ENCODE measurements at places on chromosomes 5 and 9. TPM values are rescaled to one million over a fixed set of nuclear protein-coding genes. Genes with fewer than 3 reads are reported as not detected.

DNA sequence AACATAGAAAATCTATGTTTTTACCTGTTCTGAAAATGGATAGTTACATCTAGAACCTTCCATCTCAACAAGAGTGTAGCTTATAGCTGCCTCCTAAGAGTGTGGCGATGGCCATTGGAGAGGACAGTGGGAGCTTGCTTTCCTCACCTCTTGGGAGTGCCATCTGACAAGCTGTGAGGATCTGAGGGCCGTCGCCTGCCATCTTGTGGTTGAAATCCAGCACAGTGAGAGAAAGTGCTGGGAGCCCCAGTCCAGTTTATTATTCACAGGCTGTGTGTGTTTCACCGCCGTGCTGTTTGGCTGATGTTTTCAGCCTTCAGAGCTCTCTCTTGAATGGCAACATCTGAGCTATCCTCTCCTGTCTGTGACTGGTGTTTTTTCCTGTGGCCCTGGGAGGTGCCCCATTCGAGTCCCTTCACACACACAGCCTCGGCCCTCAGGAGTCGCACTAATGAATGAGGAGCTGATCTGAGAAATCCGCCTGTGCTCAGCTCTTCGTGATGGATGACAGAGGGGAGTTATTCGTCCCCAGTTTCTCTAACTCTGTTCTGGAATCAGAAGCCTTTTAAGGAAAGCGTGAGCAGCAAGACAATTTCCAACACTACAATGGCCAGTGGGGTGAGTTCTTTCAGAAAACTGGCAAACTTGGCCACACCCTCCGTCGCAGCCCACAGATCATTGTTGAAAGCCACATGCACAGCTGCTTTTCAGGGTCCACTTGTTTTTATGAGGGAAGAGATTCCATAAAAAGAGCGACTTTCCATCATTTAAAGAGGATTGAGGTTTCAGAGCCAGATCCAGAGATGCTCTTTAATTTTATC is 170.3 kb downstream of the PDZD2 start:
- peak; percentile 85 for DNase-seq

Gene LAMC3
- 1.9 TPM for polyA plus RNA-seq

Gene ROR2
- polyA plus RNA-seq, result 2.1 TPM

DNA sequence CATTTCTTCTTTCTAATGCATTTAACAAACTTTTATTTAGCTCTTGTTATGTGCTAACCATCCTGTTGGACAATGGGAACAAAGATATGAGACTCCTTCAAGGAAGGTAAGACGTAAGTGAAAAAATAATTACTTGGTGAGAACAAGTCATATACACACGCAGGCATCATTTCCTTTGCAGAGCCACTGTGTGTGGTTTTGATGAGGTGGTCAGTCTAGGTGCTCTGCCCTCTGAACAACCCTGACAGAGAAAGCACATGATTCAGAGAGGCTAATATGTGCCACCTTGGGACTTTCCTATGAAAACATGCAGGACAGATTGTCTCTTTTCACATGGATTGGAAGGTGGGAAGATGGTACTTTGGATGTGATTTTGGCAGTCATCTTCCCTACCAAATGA is 1162.5 kb upstream of the DMAC1 start:
- DNase-seq, result no peak

Gene SVEP1
- 32.3 TPM for polyA plus RNA-seq

DNA sequence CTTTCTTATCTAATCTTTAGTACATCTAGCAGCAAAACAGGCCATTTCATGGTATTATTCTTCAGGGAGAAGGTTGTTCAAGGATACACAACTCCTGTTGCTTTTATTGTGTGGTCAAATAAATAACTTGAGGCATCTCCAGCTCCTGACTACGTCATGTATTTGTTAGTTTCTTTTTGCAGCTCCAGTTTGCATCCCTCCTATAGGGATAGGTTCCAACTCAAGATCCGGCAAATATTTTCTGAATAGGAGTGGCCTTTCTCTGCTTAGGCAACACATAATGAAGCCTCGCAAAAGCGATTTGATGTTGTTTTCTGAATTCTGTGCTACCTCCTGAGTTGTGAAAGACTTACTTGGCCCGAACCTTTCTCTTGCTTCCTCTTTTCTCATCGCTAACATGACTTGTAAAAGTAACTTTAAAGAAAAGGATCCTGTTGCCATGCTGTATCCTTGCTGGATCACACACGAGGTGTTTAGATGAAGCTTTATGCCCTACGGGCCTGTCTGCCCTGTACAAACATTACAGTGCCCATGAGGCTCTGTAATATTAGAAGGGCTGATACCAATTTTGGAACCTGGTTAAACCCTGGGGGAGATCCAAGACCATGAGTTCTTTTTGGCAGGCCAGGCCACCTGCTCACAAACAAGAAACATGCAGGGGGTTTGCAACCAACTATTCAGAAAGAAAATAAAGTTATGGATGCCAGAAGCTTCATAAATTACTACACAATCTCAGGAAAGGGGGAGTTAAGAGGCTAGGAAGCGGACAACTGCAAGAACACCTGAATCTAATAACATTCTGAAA is 149.8 kb upstream of the FGF10 start:
- DNase-seq, result peak; percentile 49

DNA sequence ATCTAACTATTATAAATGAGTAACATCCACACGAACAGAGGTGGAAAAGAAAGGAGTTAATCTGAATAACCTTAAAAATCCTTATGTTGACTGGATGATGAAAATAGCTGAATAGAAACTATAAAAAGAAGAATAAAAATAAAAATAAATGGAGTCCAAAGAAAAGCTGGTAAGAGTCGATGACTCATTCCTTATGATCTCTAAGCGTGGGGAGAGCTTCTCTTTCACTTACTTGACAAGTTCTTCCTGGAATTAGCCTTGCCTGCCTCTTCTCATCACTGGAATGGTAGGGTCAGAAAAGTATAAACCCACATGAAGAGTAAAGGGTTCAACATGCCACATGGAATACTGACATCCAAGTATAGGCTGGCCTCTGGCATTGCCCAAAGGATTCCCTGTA is 477.0 kb upstream of the RGMB start:
- no peak for DNase-seq

GRCh38 chr5:93621327-93621798 is 38.3 kb downstream of the NR2F1 start:
- DNase-seq, result peak; percentile 40

Gene CAVIN4
- polyA plus RNA-seq, result 216 TPM
